ENCODE measurements at places on chromosomes 16 and 17. TPM values are rescaled to one million over a fixed set of nuclear protein-coding genes. Genes with fewer than 3 reads are reported as not detected.
A peak's percentile ranks its signal among the peaks of the same experiment; 100 is the strongest.

DNA sequence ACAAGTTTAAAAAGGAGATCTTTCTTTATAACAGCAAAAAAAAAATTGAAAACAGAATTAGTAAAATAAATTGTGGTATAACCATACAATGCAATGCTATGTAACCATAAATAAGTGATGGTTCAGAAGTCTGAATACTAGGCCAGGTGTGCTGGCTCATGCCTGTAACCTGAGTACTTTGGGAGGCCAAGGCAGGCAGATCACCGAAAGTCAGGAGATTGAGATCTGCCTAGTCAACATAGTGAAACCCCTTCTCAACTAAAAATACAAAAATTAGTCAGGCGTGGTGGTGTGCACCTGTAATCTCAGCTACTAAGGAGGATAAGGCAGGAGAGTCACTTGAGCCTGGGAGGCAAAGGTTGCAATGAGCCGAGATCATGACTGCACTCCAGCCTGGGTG lies 34.6 kb downstream of the CCT6B start:
- no peak overlapping the region for H3K4me3 ChIP-seq
- H3K27me3 ChIP-seq = no peaks in the 10 kb centered on the region
- H3K27ac ChIP-seq = no peak overlapping the region
- H3K4me1 ChIP-seq = no peaks in the 10 kb centered on the region
- no peaks in the 10 kb centered on the region for H3K36me3 ChIP-seq
- no peak for DNase-seq

DNA sequence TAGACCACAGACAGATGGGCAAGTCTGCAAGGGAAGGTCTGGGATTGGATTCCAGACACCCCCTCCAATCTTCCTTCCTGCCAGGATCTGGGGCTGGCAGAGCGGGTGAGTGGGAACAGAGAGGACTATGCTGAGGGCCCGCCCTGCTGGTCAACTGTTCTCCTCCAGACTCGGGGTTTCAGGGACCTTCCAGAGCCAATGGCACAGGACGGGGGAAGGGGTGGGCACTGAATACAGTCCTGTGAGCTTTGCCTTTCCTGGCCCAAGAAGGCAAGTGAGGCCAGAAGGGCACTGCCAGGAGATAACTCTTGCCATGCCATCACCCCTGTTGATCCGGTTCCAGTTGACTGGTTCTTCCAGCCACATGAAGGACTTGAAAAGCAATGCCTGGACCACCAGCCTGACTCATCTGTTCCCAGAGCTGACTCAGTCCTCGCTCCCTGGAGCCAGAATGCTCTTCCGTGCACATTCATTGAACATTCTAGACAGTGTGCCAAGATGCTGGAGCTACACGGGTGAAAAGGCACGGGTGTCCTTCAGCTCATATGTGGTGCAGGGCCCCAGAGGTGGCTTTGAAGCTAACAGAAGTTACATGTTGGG lies 533 bp upstream of the MEFV start:
- H3K36me3 ChIP-seq = no peaks in the 10 kb centered on the region
- H3K4me3 ChIP-seq = no peak overlapping the region
- H3K4me1 ChIP-seq = no peaks in the 10 kb centered on the region
- H3K27ac ChIP-seq = no peak overlapping the region
- peak; percentile 36 for DNase-seq
- no peaks in the 10 kb centered on the region for H3K27me3 ChIP-seq

GRCh38 chr17:4485676-4486646 lies 12.7 kb upstream of the SPNS2 start:
- no peak for DNase-seq
- H3K27me3 ChIP-seq = no peaks in the 10 kb centered on the region
- H3K36me3 ChIP-seq = no peaks in the 10 kb centered on the region
- H3K4me1 ChIP-seq = peaks cover 18% of the 10 kb centered on the region
- H3K4me3 ChIP-seq = no peak overlapping the region

GRCh38 chr17:37714897-37715296 lies 30.0 kb downstream of the HNF1B start:
- H3K4me3 ChIP-seq = no peak overlapping the region
- H3K27me3 ChIP-seq = no peaks in the 10 kb centered on the region
- H3K36me3 ChIP-seq = no peaks in the 10 kb centered on the region
- DNase-seq = peak; percentile 21
- H3K4me1 ChIP-seq = peaks cover 27% of the 10 kb centered on the region
- H3K27ac ChIP-seq = no peak overlapping the region

GRCh38 chr17:38958756-38959155 lies 8.4 kb downstream of the FBXO47 start:
- H3K4me3 ChIP-seq = no peak overlapping the region
- H3K27ac ChIP-seq = no peak overlapping the region
- H3K36me3 ChIP-seq = no peaks in the 10 kb centered on the region
- no peaks in the 10 kb centered on the region for H3K27me3 ChIP-seq
- DNase-seq = no peak

- H3K27me3 ChIP-seq = peaks cover 5% of the 10 kb centered on the region
- 0 out of 2 replicates have a peak, but pooled peaks cover 3% of the 10 kb centered on the region for H3K4me1 ChIP-seq
- DNase-seq = no peak
- H3K4me3 ChIP-seq = no peak overlapping the region
Observed at GRCh38 chr17:65554553-65555223, 6.8 kb downstream of the AXIN2 start.

DNA sequence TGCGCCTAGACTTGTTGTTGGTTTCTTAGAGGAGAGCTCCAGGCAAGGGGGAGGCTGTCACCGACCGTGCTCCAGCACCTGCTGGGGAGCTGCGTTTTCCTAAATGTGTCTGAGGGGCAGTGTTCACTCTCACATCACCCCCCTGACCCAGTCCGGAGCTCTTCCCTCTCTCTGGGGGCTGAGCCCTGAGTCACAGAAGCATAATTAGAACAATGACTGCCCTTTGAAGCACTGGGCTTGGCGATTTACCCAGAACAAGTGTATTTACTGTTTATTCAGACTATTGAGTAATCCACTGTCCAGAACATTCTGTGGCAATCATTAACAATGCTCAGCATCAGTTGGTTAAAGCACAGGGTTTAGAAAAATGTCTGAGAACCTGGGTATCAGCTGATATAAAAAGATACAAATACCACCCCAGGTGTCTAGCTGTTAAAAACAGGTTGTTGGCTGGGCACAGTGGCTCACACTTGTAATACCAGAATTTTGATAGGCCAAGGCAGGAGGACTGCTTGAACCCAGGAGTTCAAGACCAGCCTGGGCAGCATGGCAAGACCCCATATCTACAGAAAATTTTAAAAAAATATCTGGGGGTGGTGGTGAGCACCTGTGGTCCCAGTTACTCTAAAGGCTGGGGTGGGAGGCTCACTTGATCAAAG lies 8.1 kb downstream of the CES4A start:
- H3K4me3 ChIP-seq = no peak overlapping the region
- peak; percentile 39 for DNase-seq
- no peaks in the 10 kb centered on the region for H3K36me3 ChIP-seq
- no peaks in the 10 kb centered on the region for H3K4me1 ChIP-seq

STAT3 gene
- total RNA-seq = not detected

KRTAP4-1 gene
- not detected for total RNA-seq

KIF22 gene
- total RNA-seq = 93.1 TPM

MNT gene
- 26.0 TPM for total RNA-seq

GRCh38 chr17:10278218-10278617 lies 79.8 kb upstream of the GAS7 start:
- H3K4me1 ChIP-seq = no peaks in the 10 kb centered on the region
- H3K27ac ChIP-seq = no peak overlapping the region
- H3K27me3 ChIP-seq = no peaks in the 10 kb centered on the region
- no peak overlapping the region for H3K4me3 ChIP-seq
- DNase-seq = no peak
- H3K36me3 ChIP-seq = no peaks in the 10 kb centered on the region

DNA sequence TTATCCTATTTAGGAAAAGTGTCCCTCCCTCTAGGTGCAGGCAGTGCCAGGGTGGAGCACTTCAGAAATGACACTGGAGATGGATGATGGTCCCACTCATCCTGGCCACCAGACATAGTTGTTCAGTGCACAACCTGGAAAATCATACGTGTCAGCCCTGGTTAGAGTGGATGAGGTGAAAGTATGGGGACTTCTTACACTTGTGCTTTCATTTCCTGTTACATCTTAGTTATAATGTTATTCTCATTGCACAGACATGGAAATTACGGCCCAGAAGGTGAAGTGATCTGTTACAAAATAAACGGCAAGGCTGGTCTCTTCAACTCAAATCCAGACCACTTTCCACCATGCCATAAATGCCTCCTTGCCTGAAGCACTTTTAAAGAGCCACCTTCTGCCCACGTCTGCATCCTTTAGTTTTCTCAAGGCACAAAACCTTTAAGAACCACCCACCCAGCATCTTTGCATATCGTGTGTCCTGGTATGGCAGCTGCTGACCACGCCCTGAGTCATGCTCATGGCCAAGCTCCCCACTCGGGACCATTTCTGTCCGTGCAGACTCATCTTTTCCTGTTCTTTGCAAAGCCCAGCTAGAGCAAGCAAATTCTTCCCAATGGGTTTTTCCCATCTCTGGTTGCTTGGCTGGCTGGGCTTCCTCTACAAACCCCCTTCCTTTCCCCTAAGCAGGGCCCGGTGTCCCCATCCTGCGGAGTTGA lies 22.4 kb downstream of the TBC1D3B start:
- no peaks in the 10 kb centered on the region for H3K27me3 ChIP-seq
- H3K27ac ChIP-seq = no peak overlapping the region
- H3K4me3 ChIP-seq = no peak overlapping the region
- H3K36me3 ChIP-seq = no peaks in the 10 kb centered on the region

All from PC-3 (cell line).